Fibroblast of skin of left quadriceps (primary cell): ENCODE measurements at places on chromosomes 16 and 17.

- DNase-seq: peak; percentile 52
Observed at GRCh38 chr16:50102051-50102746, 36.4 kb downstream of the HEATR3 start.

GRCh38 chr16:1468426-1468810 lies 6.4 kb downstream of the CLCN7 start:
- no peak for DNase-seq

DNA sequence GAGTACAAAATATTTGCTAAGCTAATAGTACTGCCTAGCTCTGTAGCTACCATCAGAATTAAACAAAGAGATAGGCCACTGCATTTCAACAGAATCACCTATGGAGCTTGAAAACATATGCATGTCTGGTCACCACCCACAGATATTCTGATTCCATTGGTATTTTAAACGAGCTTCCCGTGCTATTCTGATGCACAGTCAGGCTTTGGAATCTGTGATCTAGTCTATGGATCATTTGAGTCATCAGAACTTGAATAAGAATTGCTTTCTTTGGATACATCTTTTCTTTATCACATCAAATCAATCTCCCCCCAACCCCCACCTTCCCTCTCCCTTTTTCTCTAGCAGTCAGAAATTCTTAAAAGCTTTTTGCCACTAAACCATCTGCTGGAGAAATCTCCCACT lies 124.7 kb downstream of the NPIPB5 start:
- no peak for DNase-seq

- DNase-seq: no peak
Observed at GRCh38 chr17:82713071-82713723, 3.3 kb upstream of the FN3KRP start.

DNA sequence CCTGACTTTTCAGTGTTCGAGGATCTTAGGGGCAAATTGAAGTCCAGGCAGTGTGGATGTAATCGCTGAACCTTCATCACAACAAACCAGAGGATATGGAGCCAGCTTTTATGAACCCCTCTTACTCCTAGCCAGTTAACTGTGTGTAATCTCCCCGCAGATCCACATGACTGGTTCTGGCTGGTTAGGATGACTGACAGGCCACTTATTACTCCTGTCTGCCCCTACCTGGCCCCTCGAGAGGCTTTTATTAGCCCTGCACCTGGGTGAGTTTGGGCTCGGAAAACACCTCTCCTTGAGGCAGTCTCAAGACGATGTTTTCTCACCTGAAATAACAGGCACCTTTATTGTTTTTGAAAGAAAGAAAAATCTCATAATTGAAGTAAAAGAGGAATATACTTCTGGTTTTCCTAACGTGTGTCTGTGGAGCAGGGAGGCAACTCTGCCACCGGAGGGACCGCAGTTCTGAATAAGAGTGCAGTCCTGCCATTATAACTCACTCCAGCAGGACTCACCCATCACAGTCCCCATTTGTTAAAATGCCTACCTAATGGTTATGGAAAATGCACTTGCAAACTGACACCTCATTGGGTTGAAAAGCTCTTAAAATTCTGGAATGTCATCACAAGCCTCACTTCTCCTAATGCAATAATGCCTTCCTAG lies 291.9 kb upstream of the N4BP1 start:
- no peak for DNase-seq

DNA sequence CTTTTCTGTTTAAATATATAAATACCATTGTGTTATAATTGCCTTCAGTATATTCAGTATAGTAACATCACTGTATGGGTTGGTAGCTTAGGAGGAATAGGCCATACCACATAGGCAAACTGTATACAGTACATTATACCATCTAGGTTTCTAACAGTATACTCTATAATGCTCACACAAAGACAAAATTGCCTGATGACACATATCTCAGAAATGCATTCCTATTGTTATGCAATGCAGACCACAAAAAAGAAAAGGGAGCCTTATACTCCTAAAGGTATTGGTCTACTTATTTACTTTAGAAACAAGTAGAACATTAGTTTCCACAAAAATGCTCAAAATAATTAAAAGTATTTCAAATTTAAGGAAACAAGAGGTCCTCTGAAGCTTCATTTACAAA lies 47.9 kb downstream of the SETD6 start:
- peak; percentile 42 for DNase-seq

DNA sequence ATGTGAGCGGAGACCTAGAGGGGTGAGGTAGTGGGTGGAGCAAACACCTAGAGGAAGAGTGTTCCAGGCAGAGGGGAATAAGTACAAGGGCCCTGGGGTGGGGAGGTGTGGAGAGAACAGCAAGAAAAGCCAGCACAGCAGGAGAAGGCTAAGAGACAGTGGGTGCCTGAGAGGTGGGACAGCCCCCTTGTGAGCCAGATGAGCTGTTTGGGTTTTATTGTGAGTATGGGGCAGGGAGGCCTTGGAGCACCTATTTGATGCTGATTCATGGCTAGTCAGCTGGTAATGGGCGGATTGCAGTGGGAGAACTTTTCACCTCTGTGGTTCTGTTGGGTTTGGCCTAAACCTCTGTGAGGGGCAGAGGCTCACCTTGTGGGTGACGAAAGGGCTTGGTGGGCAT lies 68.4 kb downstream of the ABCC1 start:
- no peak for DNase-seq

- DNase-seq: no peak
Observed at GRCh38 chr16:11417487-11417886, 72.2 kb downstream of the RMI2 start.

GRCh38 chr16:396199-396598 lies 800 bp upstream of the NME4 start:
- no peak for DNase-seq

GRCh38 chr16:77805398-77805797 lies 17.0 kb downstream of the VAT1L start:
- DNase-seq: no peak

DNA sequence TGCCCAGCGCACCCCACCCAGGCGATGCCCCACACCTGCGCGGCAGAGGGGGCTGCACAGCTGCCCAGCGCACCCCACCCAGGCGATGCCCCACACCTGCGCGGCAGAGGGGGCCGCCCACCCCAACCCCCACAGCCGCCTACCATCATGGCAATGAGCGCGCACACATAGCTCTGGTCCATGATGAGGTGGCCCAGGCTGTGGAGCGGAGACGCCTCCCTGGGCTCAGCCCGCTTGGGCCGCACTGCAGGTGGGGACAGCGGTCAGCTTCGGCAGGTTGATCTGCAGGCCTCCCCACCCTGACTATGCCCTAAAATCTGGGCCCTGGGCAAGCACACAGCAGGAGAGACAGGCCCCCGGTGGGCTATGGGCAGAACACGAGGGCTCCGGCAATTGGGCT lies 30.2 kb downstream of the CTU2 start:
- no peak for DNase-seq

- no peak for DNase-seq
Observed at GRCh38 chr17:75205793-75206163, 299 bp downstream of the NUP85 start.

DNA sequence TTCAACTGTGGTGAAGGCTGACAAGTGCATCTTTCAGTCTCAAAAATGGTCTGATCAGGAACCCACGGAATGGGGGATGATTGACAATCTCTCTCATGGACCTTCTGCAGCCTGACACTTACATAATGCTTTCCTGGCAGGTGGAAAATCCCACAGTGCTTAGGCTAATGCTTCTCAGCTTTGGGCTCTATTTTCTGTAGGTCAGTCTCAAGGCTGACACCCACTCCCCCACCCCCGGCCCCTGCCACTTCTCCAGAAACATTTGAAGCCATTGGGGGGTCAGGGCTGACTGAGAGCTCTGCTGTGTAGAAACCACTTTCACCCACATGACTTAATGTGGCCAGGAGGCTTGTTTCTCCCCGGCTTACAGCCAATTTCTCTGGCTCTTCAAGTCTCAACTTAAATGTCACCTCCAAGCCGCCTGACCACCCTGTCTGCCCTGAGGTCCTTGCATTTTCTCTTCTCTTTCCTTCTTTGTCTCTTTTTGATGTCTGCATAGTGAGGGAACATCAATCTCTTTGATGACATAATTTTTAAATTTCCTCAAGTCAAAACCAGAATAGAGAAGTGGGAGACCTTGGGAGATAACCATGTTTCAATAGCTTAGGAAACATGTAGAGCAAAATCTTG lies 16.7 kb upstream of the IRF8 start:
- no peak for DNase-seq

GRCh38 chr17:45168991-45169752 lies 7.5 kb downstream of the HEXIM2 start:
- no peak for DNase-seq

- no peak for DNase-seq
Observed at GRCh38 chr16:4869147-4869805, 22.0 kb downstream of the UBN1 start.

DNA sequence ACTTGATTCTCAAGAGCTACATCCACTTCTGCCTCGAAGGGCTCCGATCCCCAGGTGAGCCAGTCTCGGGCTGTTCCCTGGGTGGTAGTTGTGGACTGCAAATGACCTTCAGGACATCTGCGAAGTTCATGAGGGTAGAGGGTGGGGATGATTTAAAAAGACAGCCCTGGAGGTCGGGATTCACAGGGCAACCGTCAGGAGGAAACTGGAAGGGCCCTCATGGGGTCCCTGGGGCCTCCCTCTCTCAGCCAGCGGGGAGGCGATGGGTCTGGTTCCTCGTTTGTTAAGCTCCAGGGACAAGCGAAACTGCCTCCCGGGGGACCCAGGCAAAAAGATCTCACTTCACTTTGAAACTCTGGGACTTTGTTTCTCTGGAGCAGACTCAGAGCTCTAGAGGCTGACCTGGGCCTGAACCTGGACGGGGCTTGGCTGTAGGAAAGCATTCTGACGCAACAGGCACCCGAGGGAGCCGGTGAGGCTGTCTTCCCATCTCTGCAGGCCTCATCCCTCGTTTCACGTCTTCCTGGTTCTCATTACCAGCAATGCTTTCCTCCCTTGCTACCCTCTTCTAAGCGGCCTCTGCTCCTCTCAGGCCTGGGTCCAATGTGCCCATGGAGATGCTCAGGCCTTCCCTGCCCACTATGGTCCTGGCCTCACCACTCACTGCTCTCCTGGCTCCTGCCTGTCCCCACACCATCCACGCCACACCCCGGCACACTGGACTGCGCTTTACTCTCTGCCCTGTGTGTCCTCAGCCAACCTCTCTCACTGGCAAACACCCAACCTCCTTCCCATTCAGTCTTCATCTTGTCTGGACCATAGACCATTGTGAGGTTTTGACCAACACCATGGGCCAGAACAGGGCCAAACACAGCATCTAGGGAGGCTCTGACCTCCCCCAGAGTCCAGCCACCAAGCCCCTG lies 214.2 kb upstream of the TNRC6C start:
- DNase-seq: no peak

- no peak for DNase-seq
Observed at GRCh38 chr17:17557796-17558195, 33.7 kb downstream of the PEMT start.

DNA sequence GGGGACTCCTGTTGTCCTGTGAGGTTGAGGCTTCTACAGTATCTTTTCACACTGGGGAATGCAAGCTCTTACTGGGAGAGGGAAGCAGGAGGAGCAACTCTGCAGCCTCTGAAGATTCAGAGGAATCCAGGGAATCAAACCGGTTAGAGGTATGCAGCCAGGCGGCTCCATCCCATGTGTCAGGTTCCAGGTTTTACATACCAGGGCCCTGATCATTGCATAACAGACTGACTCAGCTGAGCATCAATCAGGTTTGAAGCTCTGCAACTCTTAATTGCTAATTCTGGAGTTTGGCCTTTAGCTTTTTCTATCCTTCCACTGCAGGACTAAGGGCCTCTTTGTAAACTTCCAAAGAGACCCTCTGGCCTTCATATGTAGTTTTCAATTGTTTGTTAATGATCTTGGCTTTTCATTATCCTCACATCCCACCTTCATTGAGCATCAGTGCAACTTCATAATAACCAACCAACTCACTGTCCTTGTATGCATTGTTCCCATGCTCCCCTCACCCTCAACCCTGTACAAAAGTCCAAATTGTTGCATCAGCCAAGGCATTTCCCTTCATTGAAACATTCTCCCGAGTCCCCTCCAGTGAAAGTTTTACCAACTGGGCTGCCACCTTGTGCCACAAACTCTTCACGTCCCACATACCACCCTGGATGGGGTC lies 59.7 kb upstream of the DHX40 start:
- no peak for DNase-seq

GRCh38 chr17:41013606-41014005 lies 4.7 kb upstream of the KRTAP3-1 start:
- DNase-seq: peak; percentile 72

- DNase-seq: no peak
Observed at GRCh38 chr16:31696968-31697743, 169.5 kb downstream of the AHSP start.

GRCh38 chr17:73616873-73617404 lies 27.3 kb downstream of the SDK2 start:
- no peak for DNase-seq

GRCh38 chr17:80817321-80817845 lies 174.3 kb upstream of the CHMP6 start:
- no peak for DNase-seq
